ENCODE measurements at places on chromosomes 12 and 14.

DNA sequence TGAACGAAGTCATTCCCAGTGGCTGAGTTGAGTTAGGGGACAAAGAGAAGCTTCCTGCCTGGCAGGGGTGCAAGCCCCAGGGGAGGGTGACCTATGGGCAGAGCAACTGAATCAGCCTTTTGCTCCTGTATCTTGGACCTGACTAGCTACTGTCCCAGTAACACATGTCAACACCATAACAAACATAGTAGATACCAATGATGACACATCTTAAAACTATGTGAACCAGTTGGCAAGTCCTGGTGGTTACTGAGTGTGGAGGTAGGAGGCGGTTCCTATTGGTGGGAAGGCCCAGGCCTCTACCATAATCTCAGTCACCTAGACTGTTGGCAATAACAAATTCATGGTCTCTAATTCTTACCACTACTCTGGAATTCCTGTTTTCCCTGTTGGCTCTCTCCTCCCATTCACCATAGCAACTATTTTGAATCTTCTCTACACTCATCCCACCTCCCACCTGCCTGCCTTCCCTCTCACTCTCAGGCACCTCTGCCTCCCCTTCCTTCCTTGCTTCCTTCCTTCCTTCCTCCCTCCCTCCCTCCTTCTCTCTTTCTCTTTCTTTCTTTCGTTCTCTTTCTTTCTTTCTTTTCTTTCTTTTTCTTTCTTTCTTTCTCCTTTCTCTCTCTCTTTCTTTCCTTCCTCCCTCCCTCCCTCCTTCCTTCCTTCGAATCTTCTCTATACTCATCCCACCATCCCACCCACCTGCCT is 8.1 kb upstream of the P2RX7 start:
- peak; percentile 66 for DNase-seq

DNA sequence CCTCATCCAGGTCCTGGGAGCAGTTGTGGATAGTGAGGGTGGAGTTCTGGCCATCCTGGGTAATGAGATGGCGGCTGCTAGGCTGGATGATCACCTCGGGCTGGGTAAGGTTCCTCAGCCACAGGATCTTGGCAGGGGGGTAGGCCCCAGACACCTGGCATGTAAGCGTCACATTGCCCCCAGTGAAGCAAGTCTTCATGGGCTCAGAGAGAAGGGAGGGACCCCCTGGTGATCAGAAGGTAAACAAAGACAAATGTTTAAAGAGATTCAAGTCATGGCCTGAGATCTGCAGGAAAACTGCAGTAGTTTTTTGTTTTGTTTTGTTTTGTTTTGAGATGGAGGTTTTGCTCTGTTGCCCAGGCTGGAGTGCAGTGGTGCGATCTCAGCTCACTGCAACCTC is 12.8 kb upstream of the WSB2 start:
- no peak for DNase-seq

DNA sequence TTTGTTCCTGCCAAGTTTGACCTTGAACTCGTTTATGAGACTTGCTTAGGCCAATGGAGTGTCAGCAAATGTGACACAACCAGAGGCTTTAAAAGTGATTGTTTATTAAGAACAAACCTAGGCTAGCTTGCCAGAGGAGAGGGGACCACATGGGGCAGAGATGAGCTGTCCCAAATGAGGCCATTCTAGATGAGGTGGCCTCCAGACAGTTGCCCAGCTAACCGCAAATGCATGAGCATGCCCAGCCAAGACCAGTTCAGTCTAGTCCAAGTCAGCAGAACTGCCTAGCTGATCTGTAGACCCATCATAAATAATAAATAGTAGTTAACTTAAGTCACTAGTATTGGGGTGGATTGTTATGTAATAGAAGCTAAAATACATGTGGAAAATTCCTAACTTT is 172.8 kb upstream of the DYRK2 start:
- DNase-seq, result no peak

DNA sequence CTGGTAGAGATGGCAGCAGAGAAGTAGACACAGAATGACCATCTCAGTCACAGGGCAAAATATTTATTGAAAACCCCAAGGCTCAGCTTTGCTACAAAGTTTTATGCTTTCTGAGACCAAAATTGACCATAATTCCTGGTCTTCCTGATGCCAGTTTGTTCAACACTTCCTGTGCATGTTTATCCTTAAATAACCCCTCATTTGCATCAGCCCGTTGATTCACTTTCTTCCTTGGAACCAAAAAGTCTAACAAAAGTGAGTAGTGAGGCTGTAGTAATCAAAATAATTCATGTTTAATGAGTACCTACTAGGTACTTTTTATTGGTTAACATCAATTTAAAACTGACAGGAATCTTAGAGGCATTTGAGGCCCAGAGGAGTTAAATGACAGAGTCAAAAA is 51.7 kb downstream of the TRHDE start:
- peak; percentile 6 for DNase-seq

GRCh38 chr12:113048716-113049127 is 7.8 kb upstream of the DTX1 start:
- DNase-seq, result peak; percentile 66
